NCI-H2081 (cell line): ENCODE measurements at places on chromosomes 3 and 15.

- no peak for DNase-seq
These were observed 249.4 kb upstream of the TPM1 start for GRCh38 chr15:62792986-62793751.

DNA sequence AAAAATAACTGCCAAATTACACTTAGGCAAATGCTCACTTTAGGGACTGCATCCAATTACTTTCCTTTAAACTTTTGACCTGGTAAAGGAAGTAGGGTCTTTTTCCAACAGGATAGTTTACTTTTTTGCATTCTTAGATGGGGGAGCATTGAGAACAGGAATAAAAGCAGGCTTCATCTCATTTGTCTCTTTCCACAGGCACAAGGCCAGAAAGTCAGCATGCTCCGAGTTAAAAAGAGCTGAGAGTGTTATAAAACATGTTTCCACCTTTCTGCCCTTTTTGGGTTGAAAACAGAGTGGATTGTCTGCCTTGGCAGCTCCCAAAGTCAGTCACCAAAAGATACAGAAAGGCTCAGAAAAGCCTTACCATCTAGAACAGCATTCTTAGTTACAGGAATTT is 404.9 kb upstream of the ALCAM start:
- no peak for DNase-seq

- DNase-seq: no peak
These were observed 13.1 kb downstream of the BMF start for GRCh38 chr15:40095371-40096093.

- peak; percentile 50 for DNase-seq
These were observed 32.5 kb upstream of the GP5 start for GRCh38 chr3:194431554-194431953.

GRCh38 chr3:62261736-62262135 is 111.6 kb downstream of the FEZF2 start:
- no peak for DNase-seq

DNA sequence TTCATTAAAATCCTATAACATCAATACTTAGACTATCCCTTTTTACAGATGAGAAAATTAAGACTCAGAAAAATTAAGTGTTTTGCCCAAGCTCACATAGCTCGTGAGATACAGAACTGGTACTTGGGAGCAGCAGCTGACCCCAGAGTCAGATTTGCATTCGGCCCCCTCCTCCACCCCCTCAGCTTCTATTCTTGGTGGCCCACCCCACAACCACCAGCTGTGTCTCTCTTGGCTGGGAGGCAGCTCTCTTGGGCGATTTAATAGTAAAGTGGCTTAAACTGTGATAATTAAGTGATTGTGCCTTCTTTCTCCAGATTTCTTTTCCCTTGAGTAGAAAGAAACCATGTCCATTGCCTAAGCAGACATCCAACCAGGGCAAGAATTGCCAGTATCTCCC is 203.6 kb upstream of the PDZRN3 start:
- no peak for DNase-seq

DNA sequence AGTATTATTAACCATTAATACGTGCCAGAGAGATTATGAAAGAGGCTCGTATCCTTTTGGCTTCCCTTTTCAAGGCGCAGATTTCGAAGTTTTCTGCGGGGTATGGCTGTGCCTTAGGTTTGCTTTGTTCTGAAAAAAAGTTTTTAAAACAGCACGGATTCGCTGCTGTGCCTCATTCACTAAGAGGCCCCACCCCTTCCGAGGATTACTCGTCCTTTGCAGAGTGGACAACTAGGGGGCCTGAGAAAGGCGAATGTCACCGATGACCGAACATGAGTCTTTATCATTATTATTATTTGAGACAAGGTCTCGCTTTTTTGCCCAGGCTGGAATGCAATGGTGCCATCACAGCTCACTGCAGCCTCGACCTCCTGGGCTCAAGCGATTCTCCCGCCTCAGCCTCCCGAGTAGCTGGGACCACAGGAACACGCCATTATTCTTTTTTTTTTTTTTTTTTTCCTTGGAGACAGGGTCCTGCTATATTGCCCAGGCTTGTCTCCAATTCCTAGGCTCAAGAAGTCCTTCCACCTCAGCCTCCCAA is 684 bp upstream of the RPS27L start:
- peak; percentile 31 for DNase-seq

GRCh38 chr3:78703944-78704343 is 1063.9 kb downstream of the ROBO1 start:
- DNase-seq: no peak

DNA sequence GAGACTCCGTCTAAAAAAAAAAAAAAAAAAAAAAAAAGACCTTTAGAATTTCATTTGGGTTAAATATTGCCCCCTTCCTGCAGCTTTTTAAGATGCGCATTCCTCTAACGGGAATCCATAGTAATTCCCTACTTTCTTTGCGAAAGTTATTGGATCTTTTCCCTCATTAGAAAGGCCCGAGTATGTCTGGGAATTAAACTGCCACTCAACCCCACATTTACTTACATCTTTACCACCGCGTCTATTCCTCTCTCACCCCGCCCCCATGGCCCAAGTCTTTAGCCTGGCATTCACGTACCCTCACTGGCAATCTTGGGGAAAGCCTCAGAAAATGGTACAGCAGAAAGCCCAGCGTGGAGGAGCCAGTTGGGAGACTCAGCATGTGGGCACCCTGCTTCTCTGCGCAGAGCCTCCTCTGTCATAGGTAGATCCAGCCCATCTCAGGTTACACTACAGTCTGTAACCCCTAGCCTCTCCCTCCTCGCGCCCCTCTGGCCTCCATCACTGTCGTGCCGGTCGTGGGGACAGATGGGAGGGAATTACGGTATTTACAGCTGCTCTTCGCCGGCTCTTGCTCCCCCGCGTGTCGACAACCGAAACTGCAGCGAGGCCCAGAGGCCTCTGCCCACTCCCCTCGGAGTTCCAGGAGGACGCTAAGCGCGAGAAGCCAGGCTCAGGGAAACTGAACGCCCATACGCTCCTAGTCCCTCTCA is 6.4 kb upstream of the ANKDD1A start:
- DNase-seq: no peak

DNA sequence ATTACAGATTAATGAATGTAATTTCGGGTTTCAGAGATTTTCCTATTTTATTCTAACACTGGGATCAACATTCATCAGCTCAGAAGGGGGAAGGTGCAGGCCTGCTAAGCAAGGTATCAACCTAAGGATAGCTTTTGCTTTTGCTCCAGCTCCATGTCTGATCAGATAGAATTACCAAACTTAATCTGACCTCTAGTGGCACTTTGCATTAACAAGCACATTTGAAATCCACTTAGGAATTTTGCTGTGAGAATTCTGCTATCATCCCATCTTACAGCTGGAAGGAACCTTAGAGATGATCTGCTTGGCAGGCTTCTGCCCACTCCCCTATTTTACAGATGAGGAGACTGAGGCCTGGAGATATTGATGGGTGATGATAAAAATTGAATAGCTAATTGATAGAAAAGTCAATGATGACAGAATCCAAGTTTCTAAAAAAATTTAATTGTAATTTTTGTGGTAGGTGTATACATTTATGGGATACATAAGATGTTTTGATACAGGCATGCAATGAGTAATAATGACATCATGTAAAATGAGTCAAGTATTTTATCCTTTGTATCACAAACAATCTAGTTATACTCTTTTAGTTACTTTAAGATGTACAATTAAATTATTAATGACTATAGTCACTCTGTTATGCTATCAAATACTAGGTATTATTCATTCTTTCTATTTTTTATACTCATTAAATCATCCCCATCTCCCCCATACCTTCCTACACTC is 209.2 kb upstream of the ZPLD1 start:
- DNase-seq: peak; percentile 52

- no peak for DNase-seq
These were observed 38.8 kb downstream of the SPG21 start for GRCh38 chr15:64950888-64951287.

GRCh38 chr15:99592145-99592791 is 26.5 kb downstream of the MEF2A start:
- no peak for DNase-seq

- no peak for DNase-seq
These were observed 227.5 kb downstream of the NEK10 start for GRCh38 chr3:27141668-27142067.

GRCh38 chr3:28907616-28908015 is 373.3 kb upstream of the RBMS3 start:
- DNase-seq: no peak

DNA sequence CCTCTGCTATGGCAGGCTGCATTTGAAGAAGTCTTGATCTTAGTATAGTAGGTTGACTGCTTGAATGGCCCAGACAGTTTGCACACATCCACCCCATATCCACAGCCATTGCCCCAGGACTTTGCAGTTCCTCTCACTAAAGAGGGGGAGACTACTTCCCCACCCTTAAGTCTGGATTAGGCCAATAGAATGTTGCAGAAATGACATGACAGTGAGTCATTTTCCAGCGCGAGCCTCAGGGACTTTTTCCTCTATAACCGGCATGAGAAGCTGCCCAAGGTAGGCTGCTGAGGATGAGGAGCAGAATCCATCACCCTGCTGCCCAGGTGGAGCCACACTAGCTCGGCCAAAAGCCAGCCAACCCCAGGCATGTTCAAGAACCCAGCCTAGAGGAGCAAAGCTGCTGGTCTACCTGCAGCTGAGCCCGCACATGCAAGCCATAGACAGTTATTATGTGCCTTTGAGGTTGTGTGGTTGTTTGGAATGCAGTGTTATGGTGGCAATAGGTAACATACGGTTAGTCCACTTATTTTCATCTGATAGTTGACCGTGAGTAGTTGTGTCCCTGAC is 113.9 kb downstream of the TLE3 start:
- DNase-seq: no peak

DNA sequence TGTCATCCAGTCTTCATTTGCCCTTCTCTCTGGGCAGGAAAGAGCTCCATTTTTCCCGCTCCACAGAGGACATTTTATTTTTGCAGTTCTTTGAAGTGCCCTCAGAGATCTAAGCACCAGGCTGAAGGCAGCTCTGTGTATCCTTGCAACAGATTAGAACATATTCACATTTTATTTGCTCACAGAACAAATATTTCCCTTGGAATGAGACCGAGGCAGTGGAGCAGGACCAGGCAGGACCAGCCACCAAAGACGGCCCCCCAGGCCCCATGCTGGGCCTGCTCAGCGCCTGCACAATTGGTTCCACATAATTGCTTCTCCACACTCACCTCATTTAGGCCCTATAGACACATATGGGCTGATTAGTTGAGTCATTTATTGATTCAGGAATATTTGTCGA is 15.7 kb upstream of the ETV5 start:
- no peak for DNase-seq

- peak; percentile 37 for DNase-seq
These were observed 45.2 kb downstream of the CMC1 start for GRCh38 chr3:28286595-28286994.

DNA sequence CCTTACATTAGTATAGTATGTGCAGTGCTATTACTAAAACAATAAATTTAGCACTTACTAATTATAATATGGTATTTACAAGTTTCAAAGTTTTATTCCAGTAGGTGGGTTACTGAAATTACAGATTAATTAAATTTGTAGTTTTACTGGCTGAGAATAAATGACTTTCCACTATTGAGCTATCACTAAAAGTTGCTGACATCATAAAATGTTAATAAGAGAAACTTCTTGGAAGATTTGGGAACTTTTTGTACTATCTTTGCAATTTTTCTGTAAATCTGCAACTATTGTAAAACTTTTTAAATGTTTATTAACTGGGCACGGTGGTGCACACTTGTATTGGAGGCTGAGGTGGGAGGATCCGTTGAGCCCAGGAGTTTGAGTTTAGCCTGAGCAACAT is 247.7 kb downstream of the UBE2E2 start:
- no peak for DNase-seq

GRCh38 chr3:123739754-123740153 is 144.4 kb downstream of the MYLK start:
- no peak for DNase-seq

- DNase-seq: no peak
These were observed 277.6 kb downstream of the LPP start for GRCh38 chr3:188431553-188431952.

- DNase-seq: peak; percentile 58
These were observed 371.5 kb upstream of the GOLIM4 start for GRCh38 chr3:168467115-168467714.

DNA sequence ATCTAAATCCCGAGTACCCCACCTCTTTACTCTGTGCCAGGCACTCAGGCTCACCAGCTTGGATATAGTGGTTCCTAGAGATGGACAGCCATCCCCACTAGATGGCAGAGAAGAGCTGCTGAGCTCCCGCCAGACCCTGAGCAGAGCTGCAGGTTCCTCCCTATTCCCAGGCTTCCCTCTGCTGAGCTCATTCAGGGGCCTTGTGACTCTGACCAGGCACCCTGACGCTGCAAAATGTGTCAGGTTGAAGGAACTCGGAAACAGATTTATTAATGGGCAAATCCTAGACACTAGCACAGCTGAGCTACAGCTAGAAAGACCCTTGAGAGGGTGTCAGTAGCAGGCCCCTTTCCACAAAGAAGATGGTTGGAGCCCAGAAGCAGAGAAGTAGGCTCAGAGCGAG is 38.2 kb upstream of the RHO start:
- peak; percentile 90 for DNase-seq

DNA sequence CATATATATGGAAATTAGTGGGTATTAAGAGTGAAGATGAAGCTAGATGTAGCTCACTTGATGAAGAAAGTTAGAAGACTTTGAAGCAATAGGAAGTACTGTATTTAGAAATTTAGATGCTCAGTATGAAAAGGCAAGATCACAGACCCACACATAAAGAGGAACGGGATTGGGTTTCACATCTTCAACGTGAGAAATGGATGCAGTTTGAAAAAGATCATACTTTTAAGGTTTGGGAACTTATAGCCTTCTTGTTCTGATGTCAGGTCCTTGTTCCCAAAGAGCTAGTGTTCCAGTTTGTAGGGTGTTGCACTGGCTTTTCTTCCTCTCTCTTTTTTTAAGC is 16.7 kb downstream of the AP3S2 start:
- no peak for DNase-seq

DNA sequence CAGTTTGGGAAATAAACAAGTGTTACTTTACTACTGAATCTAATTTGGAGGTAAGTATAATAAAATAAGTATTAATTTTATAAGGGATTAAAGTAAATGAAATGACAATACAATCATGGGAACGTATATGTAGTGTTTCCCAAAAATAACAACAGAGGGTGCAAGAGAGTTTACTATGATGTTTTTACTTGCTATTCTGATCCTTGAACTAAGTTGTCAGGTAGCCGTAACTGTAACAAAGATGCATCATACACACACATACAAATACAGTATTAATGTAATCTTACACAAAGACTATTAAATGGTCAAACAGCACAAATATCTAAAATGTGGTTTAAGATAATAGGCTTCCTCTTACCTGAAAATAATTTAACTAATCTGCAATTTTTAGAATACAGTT is 311.4 kb downstream of the TBC1D5 start:
- DNase-seq: peak; percentile 50

GRCh38 chr15:29815000-29815710 is 7.1 kb downstream of the TJP1 start:
- no peak for DNase-seq
